Activated CD8-positive, alpha-beta memory T cell treated with anti-CD3 and anti-CD28 coated beads for 1 hour (primary cell): ENCODE measurements at places on chromosomes 4 and X.

GRCh38 chr4:143443728-143444127 lies 69.8 kb upstream of the SMARCA5 start:
- no peak for DNase-seq

- DNase-seq, result no peak
Measured at GRCh38 chr4:71769434-71769833, 14.4 kb downstream of the GC start.

DNA sequence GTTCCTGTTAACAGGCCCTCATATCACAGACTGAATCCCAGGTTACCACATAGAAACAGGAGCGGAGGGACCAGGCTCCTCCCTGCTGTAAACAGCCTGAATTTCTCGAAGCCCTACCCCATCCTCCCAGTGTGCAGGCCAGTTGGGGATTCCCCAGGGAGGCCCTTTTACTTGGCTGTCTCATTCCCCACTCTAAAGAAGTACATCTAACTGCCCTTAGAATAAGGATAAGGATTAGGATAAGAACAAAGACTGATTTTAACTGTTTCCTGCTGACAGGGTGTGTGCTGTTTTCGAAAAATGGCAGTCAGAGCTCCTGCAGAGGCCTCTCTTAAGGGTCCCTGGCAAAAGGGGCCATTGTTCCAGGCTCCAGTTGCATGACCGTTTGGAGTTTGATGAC lies 133.7 kb downstream of the PAPSS1 start:
- no peak for DNase-seq

GRCh38 chr4:8120501-8120900 lies 38.1 kb downstream of the ABLIM2 start:
- DNase-seq, result no peak

DNA sequence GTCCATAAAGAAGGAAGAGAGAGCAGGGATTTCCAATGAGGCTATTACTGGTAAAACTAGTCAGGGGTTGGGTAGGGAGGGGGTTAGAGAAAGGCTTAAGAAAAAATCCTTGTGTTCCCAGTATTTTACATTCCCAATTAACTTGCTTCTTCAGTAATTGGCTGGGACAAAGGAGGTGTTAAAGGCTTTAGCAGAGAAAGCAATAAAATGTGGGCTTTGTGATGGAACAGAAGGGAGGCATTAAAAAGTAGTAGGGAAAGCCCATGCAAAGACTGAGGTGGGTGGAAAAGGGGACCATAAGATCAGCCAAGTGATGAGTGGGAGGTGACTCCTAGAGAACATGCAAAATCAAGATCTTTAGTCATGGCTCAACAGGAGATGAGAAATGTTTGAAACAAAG lies 1467.2 kb downstream of the RPA4 start:
- DNase-seq, result no peak

GRCh38 chrX:140713174-140713539 lies 3.6 kb downstream of the LINC00632 start:
- DNase-seq, result no peak

DNA sequence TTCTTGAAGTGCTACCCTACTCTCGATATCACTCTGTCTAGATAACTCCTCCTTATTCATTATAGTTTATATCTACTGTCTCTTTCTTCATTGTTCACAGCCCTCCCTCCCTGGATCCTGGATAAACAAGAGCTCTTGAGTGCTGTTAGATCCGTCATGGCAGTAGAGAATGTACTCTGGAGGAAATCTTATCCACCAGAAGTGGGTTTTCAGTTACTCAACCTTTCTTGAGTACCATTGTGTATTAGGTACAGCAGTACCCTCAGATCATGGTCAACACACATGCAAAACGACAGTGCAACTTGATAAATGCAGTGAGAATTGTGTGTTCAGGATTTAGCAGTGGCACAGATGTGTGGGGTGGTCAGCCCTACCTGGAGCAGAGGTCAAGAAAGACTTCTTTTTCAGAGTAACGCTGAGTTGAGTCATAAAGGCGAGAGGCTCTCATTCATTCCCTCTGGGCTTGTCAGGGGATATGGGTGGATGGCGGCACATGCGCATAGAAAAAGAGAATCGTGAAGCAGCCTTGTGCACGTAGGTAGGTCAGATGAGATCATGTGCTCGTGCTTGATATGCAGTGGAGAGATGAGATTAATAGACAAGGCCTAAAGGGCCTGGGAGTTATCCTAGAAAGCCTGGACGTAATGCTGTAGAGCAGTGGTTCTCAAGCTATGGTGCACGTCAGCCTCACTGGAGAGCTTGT lies 89.5 kb downstream of the SNX25 start:
- DNase-seq, result no peak

DNA sequence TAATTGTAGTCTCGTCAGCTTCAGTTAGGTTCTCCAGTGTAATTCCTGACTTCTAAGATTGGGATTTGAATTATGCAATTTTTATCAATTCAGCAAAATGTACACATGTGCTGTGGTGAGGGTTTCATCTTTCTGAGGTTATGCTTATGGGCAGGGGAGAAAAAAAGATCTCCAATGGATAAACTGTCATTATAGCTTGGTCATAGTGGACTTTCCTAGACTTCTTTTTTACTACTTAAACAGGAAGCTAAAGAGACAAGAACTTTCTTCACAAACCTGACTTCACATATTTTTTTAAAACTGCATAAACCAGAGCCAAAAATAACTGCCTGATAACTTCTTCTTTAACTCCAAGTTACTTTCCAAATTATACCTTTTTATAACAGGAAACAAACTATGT lies 21.7 kb upstream of the SPP1 start:
- no peak for DNase-seq

GRCh38 chrX:155870958-155871357 lies 10.2 kb upstream of the VAMP7 start:
- no peak for DNase-seq

- no peak for DNase-seq
Measured at GRCh38 chr4:163662768-163663167, 168.3 kb downstream of the TMA16 start.

GRCh38 chrX:155144926-155145325 lies 71.3 kb upstream of the VBP1 start:
- DNase-seq, result no peak

GRCh38 chrX:154113729-154114128 lies 16.2 kb upstream of the MECP2 start:
- no peak for DNase-seq

GRCh38 chrX:137425986-137426385 lies 139.9 kb upstream of the ZIC3 start:
- no peak for DNase-seq

- DNase-seq, result no peak
Measured at GRCh38 chr4:138053641-138054301, 188.4 kb downstream of the SLC7A11 start.

GRCh38 chrX:154038656-154039055 lies 19.0 kb upstream of the IRAK1 start:
- no peak for DNase-seq

DNA sequence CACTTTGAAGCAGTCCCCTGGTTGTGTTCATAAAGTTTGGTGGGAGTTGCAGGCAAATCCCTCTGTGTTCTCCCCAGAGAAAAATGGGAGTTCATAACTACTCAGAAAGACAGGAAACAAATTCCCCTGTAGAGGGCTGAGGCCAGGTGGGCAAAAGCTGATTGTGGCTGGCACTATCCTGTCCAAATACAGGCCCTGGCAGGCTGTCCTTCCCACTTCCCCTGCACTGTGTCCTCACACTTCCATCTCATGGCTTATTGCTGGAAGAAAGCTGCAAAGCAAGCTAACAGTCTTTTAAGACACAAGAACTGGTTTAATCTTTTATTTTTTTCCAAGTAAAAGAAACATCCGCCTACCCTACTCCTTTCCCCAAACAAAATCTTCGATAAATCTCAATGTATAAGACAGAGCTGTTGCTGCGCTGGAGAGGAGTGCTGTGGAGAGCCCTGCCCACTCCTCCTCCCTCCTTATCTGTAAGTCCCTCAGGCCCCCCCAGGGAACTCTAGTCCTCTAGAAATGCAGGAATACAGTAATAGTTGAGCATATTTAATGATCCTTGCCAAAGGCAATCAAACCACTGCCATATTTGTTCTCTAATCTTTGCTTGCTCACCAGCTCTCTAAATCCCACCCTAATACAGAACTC lies 14.0 kb downstream of the TAPT1 start:
- DNase-seq, result no peak

- DNase-seq, result no peak
Measured at GRCh38 chr4:82900066-82900410, 497 bp upstream of the THAP9 start.

GRCh38 chr4:47203593-47203992 lies 172.2 kb downstream of the GABRB1 start:
- no peak for DNase-seq

DNA sequence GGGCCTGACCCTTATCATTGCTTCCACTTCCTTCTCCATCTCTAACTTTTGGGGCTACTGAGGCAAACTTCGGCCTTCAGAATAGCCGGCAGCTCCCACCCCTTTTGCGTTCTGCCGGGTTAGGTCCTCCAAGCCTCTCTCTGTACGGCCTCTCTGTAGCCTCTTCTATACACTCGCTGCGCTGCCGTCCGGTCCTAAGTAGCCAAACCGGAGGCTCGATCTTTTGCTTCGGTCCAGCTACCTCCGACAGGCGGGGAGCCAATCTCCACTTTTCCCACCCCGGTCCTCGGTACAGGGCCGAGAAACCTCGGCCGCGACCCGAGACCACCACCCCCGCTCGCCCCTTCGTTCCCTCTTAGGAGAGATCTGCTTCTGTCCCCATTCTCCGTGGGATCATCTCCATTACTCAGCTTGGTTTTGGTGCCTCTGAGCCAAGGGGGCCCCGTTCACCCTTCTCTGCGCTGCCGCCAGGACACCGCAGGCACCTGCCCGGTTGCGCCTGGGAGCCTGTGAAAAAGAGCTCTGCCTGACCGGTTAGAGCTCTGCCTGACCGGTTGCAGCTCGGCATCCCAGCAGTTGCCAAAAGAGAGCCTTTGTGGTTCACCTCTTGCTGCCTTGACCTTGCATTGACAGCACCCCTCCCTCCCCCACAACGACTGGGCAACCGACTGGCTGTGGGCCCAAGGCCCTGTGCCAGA lies 1.0 kb upstream of the HTR2C start:
- no peak for DNase-seq

DNA sequence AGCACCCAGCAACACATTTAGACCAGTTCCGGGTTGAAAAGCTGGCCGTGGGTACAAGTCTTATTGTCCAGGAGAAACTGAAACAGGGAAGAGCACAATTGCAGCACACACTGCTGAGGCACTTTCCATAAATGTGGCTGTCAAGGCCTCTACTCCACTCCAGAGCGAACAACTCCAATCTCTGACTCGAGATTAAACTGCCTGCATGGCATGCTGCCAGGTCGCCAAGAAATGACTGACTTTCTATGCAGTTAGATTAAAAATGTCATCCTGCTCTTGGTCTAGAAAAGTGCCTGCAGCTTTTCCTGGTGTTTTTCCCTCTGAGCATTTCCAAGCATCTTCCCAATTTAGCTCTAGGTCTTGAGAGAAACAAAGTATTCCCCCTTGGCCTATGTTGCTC lies 260.6 kb upstream of the EMCN start:
- DNase-seq, result no peak

- DNase-seq, result peak; percentile 40
Measured at GRCh38 chr4:139530833-139531427, 25.1 kb downstream of the SETD7 start.

DNA sequence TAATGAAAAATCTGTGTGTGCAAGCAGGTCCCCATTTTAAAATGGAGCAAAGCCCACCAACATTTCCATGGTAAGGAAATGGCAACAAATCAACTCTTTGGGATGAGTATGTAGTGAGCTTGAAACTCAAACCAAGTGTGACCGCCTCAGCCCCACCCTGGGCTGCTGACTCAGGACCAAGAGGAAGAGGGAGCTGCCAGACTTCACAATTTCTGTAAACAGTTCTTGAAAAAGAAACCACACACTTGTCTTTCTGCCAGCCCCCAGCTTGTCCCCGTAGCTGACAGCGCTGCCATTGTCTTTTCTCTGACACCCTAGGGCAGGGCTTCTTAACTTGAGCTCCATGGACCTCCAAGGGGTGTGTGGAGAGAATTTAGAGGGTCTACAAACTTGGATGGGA lies 10.3 kb downstream of the RTL5 start:
- peak; percentile 15 for DNase-seq

DNA sequence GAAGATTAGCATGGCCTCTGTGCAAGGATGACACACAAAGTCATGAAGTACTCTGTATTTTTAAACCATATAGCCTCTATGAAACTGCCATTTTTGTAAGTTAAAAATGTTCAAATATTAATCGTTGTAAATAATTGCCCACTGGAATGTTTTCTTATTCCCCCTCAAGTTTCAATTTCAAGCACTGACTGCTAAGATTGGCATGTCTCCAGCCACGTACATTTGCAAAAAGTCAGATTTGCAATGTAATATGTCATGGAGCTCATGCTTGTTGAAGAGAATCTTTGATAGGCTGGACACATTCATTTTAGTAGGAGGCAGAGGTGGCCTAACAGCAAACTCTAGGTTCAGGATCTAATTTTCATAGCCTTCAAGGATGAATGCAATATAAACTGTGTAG lies 124.7 kb downstream of the CBR4 start:
- DNase-seq, result no peak

DNA sequence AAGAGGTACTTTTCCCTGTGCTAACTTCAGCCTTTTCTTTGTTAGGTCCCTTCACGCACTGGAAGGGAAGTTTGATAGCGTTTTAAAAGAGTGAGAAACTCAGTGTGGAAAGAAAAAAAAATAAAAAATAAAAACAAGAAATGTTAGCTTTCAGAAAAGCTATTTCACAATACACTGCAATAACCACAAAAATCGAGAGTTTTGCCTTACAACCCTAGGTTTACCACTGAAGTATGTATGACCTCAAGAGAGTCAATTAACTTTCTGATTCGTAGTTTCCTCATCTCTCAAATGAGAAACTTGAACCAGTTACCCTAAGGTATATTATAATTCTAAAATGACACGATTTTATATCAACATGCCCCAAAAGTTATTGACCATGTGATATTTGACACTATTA lies 93.9 kb upstream of the JADE1 start:
- DNase-seq, result no peak

- DNase-seq, result no peak
Measured at GRCh38 chr4:117162976-117163375, 77.6 kb upstream of the TRAM1L1 start.

DNA sequence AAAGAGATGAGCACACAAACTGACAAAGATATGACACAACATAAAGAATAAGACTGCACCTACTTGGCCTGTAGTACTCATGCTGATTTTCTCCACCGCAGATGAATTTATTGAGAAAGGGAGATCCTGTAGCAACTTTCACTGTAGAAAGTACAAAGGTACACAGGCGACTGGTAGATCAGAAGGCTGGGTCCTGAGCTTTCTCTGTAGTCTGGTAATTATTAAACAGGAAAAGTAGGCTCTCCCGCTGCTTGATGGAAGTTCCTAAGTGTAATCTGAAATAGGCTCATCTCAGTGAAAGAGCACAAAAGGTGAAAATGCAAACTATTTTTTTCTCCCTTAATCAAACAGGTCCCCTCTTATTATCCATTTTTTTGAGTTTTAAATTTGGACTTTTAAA lies at the start of gene ADH6:
ADH6 (minus strand) TSS at position 175 of the 400 bp plus-strand sequence; CDS start at position 81, 94 bp downstream.
- DNase-seq, result no peak

- no peak for DNase-seq
Measured at GRCh38 chr4:110364911-110365520, 110.9 kb upstream of the ENPEP start.
